ENCODE measurements at places on chromosomes 5 and 9. TPM values are rescaled to one million over a fixed set of nuclear protein-coding genes. Genes with fewer than 3 reads are reported as not detected.

FOXD4 gene
- total RNA-seq = not detected

GLDC gene
- total RNA-seq = 0.11 TPM

CLK4 gene
- total RNA-seq = 22.1 TPM

- DNase-seq = no peak
These were observed 11.3 kb upstream of the POU4F3 start for GRCh38 chr5:146327257-146327870.

- no peak for DNase-seq
These were observed 16.3 kb downstream of the MAPKAP1 start for GRCh38 chr9:125690679-125691078.

GARIN3 gene
- not detected for total RNA-seq

GRCh38 chr9:132669319-132669697, 475 bp downstream of the DDX31 start:
- DNase-seq = no peak

GRCh38 chr9:126144196-126144595, 182.4 kb upstream of the MVB12B start:
- no peak for DNase-seq

- DNase-seq = no peak
These were observed 63.9 kb downstream of the ERAP1 start for GRCh38 chr5:96743805-96744204.

ARL15 gene
- total RNA-seq = 21.3 TPM

PKD2L2 gene
- 0.62 TPM for total RNA-seq

- DNase-seq = no peak
These were observed 9.1 kb downstream of the PDCL start for GRCh38 chr9:122819326-122819725.

KCNV2 gene
- not detected for total RNA-seq

GZMA gene
- total RNA-seq = 0.65 TPM

DNA sequence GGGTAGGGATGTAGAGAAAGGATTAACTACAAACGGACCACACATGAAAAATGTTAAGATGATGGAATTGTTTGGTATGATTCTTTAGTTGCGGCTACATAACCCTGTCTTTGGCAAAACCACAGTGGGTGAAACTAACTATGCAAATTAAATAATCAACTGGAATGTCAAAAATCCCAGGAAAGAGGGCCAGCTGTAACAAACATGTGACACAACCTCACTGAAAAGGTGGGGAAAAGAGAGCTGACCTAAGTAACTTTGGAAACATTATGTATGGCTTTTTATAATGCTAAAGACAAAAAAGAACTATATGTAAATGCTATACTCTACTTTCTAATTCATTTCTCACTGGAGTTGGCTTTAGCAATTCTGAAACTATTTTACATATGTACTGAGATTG, 252.0 kb downstream of the MRPS30 start:
- no peak for DNase-seq

DNA sequence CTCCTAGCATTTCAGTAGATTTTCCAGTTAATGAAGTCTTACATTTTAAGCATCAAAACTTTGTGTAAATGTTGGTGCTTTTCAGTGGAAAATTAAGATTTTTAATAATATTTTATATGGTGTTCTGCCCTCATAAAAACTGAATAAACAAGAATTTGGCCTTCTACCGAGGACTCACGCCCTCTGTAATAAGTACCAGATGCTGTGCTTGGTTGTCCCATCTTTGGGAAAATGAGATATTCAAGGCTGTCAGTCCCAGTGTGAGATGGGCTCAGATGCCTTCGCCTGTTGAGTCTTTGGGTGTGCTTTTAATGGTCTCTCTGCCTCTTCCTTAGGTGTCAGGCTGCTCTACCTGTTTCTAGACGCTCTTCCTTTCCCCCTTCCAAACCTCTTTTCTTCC, 28.7 kb downstream of the GALNT12 start:
- DNase-seq = no peak

CAVIN4 gene
- total RNA-seq = 102 TPM

ADRB2 gene
- total RNA-seq = 2.6 TPM

GRCh38 chr9:77453825-77454647, 194.1 kb downstream of the GNA14 start:
- no peak for DNase-seq

- DNase-seq = no peak
These were observed 51.7 kb upstream of the TUT7 start for GRCh38 chr9:86405926-86406325.

PCDHA1 gene
- 0.08 TPM for total RNA-seq

DNA sequence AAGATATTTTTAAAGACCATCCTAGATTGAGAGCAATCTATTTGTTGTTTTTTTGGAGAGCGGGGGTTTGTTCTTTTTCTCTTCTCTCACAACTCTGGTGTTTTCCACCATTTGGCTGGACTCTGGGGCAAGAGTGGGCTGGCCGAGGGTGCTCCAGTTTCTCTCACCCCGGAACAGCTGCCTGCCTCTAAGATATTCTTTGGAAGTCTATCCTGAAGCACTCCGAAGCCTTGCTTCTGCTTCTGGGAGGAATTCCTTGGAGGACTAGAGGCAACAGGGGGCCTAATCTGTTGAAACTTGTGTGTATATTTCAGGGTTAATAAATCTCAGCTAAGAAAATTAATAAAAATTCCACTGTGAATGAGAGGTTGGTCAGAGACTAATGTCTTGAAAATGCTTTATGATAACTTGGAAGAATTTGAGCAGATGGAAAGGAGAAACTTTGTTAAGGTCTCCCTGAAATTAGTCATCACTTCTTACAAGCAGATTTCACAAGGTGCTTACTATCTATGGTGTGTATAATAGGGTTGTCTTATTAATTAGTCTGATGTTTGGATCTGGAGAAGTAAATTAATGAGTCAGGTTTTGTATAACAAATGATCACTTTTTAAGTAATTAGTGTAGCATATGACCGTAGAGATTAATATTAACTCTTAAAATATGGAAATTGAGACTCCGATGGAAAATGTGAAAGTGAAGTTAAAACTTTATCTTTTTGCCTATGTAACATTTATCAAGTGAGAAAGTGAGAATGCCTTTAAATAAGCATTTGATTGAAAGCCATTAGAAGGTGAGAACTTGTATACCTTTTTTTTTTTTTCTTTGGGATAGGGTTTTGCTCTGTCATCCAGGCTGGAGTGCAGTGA, 4.0 kb downstream of the MAN2A1 start:
- no peak for DNase-seq

PCAT7 gene
- 0.08 TPM for total RNA-seq

DNA sequence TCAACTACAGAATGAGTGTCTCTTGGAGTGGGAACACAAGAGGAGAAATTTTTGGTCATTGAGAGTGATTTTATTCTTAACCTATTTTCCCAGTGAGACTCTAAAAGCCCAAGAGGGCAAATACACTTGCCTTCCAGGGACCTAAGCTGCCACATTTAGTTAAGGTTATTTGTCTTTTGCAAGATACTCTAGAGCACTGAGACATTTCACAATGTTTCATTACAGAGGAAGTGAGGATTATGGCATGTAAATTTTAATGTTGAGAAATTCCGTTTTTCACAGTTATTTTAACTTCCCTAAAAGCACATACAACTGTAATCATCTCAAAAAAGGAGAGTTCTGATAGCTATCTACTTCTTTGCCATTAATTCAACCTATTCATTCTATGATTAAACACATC, 38.7 kb upstream of the RAB3C start:
- no peak for DNase-seq

ZNF483 gene
- 7.4 TPM for total RNA-seq

FRRS1L gene
- 0.81 TPM for total RNA-seq

- no peak for DNase-seq
These were observed 1.5 kb downstream of the DNAJB5 start for GRCh38 chr9:34990908-34991606.

EQTN gene
- total RNA-seq = not detected

DNA sequence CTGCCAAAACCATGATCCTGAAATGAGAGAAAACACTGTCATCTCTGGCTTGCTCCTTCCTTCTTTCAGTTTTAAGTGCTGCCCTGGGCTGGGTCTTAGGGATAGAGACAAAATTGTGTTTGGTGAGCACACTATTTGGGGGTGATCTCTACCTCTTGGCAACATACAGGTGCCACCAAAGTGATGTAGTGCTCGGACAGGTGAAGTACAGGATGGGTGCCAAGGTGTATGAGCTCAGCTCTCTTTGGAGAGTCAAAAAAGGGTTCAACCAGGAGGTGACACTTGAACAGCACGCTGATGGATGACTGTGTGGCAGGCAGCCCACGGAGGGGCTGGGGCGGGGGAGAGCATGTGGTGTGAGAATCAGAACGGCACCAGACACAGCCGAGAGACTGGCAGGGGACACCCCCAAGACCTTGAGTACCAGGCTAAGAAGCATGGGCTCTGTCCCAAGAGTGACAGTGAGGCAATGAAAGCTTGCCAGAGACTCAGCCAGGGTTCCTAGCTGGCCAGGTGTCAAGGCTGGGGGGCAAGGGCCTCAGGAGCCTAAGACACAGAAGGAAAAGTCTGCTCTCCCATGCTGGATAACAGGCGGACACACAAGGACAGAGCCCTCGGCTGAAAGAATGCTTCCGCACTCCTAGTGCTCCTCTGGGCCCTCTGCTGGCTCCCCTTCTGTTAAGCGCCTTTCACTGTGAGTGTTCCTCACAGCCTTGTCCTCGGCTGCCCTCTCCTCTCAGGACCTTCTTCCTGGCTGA, 2.5 kb downstream of the NHP2 start:
- no peak for DNase-seq

- no peak for DNase-seq
These were observed 46.4 kb downstream of the SYK start for GRCh38 chr9:90847971-90848370.

FCHO2 gene
- 15.5 TPM for total RNA-seq

DNA sequence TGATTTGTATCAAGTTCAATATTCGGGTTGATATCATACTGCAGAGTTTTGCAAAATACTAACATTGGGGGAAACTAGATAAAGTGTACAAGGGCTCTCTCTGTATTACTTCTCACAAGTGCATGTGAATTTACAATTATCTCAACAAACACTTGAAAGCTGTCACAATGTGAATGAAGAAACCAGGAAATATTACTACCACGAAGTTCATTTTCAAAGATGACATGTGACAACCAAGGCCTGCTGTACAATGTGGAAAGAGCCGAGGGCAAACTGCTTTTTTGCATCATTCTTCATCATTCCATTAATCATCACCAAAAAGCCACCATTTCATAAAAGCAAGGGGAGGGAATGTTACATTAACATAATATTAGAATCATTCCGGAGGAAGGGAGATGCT, 310.0 kb downstream of the GLIS3 start:
- no peak for DNase-seq

- DNase-seq = no peak
These were observed 168.5 kb upstream of the TARS1 start for GRCh38 chr5:33272288-33272687.

DNA sequence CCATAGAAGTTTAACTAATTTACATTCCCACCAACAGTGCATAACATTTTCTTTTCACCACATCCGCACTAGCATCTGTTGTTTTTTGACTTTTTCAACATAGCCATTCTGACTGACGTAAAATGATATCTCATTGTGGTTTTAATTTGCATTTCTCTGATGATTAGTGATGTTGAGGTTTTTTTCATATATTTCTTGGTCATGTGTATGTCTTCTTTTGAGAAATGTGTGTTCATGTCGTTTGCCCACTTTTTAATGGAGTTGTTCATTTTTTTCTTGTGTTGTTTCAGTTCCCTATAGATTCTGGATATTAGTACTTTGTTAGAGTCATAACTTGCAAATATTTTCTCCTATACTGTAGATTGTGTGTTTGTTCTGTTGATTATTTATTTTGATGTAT, 163.4 kb downstream of the FER start:
- no peak for DNase-seq

GRCh38 chr5:126002222-126002897, 420.8 kb upstream of the GRAMD2B start:
- DNase-seq = peak; percentile 76

CNTLN gene
- 3.1 TPM for total RNA-seq

ST8SIA4 gene
- total RNA-seq = 4.6 TPM

- DNase-seq = no peak
These were observed 182.7 kb downstream of the GNAQ start for GRCh38 chr9:77848897-77849296.

DNA sequence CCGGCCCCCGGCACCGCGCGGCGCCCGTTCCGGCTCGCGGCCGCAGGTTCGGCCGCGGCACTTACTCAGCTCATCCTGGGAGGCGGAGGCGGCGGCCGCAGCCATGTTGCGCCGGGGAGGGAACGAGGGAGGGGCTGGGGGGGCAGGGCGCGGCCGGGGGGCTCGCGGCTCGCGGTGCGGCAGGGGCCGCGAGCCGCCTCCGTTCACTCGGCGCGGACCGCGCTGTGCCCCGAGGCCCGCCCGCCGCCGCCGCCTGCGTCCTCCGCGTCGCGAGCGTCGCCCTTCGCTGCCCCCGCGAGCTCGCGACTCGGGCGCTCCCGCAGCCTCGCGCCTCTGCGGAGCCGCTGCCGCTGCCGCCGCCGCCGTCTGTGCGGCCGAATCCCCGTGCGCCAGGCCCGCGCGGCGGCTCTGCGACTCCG, 735 bp downstream of the ECPAS start:
- DNase-seq = no peak

Measured in cardiac septum (tissue), 1 donor.